ENCODE measurements at places on chromosomes 3 and 15.

DNA sequence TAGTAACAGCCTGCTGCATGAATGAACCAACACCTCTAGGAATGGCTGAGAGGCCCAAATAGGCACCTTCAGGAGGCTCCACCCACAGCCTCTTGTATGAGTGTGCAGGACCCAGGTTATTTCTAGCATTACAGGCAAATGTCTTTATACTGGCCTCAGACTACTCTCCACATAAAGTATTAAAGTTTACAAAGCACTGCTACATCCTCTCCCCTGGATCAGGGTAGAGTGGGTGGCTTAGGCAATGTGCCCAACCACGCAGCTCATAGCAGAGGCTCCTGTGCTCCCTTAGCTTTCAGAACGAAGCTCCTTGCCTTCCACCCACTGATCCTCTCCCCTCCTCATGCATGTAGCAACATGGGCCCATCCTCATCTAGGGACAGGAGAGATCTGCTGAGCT lies 16.3 kb downstream of the TMEM43 start:
- DNase-seq, result no peak

DNA sequence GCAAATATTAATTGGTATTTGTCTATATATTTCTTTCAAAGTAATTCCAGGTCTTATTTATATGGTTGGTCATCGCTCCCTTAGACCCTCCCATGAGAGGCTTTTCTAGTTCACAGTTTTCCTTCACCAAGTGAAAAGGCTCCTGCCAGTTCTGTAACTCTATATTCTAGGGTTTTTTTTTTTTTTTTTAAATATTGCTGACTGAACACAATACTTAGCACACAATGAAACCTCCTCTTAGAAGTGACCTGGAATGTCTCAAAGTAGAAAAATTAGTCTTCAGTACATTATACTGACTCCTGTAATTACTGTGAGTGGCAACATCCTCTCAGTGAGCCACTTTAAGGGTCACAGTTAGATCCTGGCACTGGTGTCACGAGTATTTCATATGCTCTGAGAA lies 48.6 kb upstream of the CDAN1 start:
- no peak for DNase-seq

GRCh38 chr3:133256787-133257483 lies 142.9 kb upstream of the BFSP2 start:
- DNase-seq, result no peak

- no peak for DNase-seq
Measured at GRCh38 chr15:41562784-41563198, 3.8 kb downstream of the TYRO3 start.

DNA sequence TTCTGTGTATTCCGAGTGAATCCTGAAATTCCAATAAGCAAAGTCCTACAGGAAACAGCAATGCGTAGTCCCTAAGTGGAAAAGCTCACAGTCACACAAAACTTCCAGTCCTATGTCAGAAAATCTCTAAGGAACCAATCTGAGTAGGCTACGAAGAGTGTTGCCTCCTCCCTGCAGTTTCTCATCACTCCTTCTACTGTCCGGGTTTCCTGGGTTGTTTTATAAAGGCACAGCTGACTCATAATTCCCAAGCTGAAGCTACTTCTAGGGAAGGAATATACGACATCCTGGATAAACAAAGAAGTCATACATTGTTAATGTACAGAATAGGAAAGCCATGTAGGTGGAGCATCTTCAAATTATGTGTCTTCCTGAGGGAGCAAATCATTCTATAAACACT lies 65.7 kb upstream of the RGMA start:
- DNase-seq, result no peak

- no peak for DNase-seq
Measured at GRCh38 chr15:98924401-98925049, 83.1 kb downstream of the PGPEP1L start.

GRCh38 chr3:168117853-168118313 lies 22.2 kb upstream of the GOLIM4 start:
- DNase-seq, result no peak

GRCh38 chr3:72903004-72903403 lies 15.2 kb downstream of the GXYLT2 start:
- no peak for DNase-seq

- no peak for DNase-seq
Measured at GRCh38 chr3:127286571-127287140, 1.2 kb downstream of the PRR20G start.

DNA sequence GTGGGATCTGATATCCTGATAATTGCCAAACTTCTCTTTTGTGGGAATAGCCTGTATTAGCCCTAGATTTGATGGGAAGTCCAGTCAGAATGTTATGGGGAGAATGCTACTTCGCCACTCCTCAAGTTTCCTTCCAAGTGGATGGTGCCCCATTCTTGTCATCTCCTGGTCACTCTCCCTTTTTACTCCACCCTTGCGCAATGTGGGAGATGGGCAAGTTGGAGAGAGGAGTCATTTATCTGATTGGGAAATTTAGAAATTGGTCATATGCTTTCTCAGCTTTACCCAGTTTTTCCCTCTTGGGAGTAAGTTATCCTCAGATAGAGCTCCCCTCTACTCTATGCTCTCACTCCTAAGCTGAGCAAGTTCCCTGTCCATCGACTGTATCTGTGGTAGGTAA lies 14.4 kb downstream of the FANCD2OS start:
- DNase-seq, result no peak

DNA sequence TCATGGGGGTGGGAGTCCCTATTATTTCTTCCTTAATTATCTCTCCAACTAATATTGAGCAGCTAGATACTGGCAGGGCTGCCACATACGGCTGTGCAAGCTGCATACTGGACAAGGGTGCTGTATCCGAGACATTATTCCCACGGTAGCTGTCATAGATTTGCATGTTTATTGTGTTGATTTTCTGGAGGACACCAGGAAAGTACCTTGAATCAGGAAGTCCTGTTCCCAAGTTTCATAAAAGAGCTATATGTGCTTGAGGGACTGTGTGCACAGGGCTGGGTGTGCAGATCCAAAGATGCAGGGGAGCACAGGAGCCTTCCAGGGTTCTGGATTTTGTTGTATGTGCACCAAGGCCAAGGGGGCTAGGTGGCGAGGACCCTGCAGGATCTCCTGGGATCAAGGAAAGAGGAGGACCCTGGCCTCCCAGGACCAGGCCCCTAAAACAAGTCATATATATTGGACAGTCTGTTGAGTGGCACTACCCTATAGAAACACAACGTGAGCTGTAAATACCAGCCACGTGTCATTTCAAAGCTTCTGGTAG lies 119.2 kb upstream of the ALDH1A3 start:
- DNase-seq, result no peak

DNA sequence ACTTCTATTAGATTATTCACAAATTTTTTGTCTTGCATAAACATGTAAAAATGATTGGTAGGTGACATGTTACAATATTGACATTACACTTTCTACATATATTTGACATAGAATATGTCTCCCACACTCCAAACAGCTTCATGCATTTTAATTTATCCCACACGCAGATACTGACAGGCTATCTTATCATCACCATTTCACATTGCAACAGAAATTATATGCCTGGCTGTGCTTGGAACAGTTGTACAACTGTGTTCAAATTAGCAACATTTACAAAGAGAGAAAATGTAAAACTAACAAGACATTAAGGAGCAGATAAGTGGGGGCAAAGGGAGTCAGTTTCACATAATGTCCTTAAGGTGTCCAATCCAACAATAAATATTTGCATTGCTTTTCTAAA lies 1208.5 kb downstream of the NSUN3 start:
- DNase-seq, result no peak

DNA sequence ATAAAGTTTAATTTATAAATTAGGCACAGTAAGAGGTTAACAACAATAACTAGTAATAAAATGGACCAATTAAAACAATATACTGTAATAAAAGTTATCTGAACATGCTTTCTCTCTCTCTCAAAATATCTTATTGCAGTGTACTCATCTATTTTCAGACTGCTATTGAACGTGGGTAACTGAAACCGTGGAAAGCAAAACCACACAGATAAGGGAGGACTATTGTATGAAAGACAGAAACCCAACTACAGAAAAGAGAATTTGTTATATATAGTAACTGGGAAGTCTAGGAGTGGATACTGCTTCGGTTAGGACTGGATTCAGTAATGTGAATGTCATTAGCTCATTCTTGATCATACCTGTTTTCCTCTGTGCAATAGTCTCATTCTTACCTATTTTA lies 119.3 kb upstream of the DAZL start:
- DNase-seq, result no peak

DNA sequence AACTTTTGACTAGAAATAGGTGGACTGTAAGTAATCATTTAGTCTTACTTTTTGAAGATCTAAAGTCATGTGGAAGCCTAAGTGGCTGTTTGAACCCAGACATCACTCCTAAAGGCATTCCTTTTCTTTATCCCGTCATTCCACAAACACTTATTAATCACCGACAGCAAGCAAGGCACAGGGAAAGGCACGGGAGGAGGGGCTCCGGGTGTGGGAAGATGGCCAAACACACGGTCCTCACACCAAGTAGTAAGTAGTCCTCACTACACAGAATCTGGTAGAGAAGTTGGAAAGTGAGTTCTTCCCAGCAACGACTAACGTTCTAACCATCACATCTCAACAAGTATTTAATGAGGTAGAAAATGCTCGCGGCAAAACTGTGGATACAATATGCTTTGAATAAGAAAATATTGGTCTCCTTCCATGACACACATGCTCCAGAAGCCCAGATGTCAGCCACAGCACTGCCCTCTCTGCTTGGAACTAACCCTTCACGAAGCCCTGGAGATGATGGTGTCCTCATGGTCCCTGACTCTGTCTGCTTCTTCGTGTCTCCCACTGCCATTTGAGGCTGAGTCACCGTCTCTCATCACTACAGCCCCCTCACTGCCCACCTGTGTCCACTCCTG lies 202.2 kb downstream of the OPA1 start:
- DNase-seq, result no peak

DNA sequence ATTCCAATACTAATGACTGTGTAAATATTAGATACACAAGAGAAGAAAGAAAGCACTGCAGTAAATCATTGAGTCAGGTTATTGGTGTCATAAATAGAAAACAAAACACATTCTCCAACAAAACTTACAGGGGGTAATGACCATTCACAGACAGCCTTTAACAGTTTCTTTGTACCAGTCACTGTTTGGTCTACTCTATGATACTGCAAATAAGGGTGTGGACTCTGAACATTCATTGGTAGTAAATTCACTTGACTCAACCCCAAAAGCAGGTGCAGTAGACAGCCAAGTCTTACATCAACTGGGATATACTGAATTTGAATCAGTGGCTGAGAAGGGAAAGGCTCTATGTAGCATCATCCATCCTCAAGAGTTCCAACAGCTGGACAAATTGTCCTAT lies 463.5 kb downstream of the FOXP1 start:
- DNase-seq, result no peak

DNA sequence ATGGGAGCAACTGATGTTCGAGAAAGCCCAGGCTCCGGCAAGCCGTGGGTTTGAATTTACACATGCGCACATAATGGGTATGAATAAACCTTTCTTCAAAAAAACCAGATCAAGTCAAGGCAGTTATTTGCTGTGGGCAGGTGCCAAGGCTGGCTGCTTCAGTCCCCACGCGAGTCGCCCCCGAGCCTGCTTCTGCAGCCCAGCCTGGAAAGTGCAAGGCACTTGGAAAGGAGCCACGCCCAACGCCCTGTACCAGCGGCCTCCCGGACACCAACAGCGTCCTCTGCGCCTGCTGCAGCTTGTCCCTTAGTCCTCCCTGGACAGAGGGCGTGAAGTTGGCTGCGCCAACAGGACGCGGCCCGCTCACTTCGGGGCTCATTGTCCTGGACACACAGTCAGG lies 68.9 kb downstream of the KLF15 start:
- DNase-seq, result no peak

GRCh38 chr15:89068325-89068784 lies 19.9 kb upstream of the ABHD2 start:
- no peak for DNase-seq

DNA sequence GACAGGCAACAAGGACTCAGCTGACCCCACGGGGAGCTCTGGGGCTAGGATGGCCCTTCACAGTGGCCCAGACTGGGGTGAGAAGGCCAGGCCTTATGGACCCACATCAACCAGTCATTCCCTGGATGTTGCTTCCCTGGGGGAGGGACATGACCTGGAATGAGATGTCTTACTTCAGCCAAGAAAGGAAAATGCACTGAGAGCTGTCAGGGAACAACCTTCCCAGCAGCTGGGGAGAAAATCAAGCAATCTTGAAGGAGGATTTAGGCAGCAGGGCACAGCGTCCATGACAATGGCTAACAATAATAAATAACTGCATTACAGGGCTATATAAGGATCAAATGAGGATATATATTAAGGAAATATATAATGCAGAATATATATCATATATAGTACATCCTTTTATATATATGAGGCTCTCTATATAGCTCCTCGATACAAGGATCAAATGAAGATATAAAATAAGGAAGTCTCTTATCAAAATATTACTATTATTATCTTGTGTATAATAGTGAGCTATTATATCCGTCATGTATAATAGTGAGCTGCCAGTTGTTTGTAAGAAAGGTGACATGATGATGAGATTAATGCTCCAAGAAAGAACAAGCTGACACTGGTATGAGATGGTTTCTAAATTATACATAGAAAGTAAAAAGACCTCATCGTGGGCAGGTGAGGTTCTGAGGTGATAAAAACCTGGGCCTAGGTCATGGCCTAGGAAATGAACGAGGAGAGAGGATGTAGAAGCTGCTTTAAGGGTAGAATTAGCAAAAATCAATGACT lies 117.8 kb upstream of the LIPC start:
- DNase-seq, result no peak

GRCh38 chr3:122993124-122993978 lies 34.2 kb downstream of the SEMA5B start:
- DNase-seq, result no peak

DNA sequence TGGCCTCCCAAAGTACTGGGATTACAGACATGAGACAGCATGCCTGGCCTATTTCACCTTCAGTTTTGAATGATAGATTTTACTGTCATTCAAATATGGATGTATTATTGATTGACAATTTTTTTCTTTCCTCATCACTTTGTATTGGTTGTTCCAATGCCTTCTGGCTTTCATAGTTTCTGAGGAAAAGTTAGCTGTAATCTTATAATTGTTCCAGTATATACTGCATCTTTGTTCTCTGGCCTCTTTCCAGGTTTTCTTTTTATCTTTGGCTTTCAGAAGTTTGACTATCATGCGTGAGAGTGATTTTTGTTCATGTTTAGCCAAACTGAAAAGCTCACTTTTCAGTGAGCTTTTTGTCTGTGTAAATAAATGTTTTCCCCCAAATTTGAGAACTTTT lies 157.1 kb downstream of the RSRC1 start:
- no peak for DNase-seq
